ENCODE measurements at places on chromosomes 7 and 10.
A peak's percentile ranks its signal among the peaks of the same experiment; 100 is the strongest.

DNA sequence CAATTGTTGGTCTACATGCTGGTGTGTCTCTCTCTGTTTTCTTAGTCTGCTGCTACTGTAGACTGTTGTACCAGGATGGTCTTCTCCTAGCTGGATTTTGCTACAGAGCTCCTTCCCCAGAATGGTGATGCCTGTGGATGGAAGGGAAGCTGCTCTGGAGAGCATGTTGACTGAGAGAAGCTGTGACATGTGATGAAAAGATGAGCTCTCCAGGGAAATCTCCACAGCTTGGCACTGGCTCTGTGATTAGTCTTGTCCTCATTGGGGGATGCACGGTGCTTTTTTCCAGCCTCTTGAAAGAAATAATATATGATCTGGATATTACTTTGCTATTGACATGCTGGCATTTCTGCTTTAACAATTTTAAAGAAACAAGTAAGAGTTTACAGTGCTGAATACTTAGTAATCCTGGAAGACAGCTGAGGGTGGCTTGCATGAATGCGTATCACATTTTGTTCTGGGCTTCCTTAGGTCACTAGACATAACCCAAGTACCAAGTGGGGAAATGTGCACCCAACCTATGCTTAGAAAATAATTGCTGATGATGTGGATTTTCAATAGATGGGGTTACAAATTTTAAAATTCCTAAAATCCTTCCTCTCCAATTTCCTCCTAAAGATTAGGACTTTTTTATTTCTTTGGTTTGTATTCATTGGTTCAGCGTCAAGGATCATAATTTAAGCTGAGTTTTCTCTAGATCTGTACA is 849.7 kb downstream of the KCNMA1 start:
- no peak for DNase-seq

DNA sequence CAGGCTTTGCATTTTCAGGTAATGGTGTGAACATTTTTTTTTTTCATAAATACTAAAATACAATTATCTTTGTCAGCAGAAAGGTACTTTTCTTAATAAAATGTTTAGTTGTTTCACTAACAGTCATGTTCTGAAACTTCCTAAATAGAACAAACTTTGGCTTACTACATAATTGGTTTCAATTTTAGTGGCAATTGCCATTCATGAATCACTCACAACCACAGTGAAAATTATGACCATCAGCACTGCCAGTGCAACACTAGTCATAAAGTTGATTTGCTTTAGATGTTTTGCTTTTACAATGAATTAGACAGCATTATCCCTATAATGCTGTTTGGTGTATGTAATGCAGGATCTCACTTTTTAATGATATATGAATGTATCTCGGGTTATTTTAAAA is 297.6 kb upstream of the PLXDC2 start:
- no peak for DNase-seq

GRCh38 chr7:96136600-96137239 is 185.2 kb downstream of the SLC25A13 start:
- no peak for DNase-seq

DNA sequence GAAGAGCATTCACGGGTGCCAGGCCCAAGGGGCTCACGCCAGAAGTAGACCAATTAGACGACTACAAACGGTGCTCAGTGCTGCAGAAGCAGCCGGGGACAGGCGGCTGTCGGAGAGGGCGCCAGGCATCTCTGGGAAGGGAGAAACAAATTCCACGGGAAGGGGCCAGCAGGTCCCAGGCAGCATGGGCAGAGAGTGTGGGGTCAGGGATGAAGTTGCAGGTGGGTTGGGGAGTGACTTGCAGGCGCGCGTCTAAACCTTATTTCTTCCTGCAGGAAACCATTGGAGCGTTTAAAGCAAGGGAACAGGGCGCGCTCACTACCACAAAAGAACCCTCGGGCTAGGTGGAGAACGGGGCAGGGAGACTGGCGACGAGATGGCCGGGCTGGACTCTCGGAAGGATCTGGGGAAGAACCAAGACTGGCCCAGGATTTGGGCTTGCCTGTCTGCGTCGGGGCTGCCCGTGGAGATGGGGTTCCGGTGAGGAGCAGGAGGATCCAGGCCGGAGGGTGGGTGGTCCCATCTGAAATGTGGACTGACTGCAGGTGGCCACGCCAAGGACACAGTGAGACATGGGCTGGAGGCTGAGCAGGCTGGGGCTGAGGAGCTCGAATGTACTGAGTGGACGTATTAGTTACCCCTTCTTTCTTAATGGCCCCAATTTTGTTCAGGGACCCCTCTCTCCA is 116.3 kb upstream of the DIP2C start:
- no peak for DNase-seq

- no peak for DNase-seq
Measured at GRCh38 chr10:3043512-3044368, 23.6 kb upstream of the PFKP start.

DNA sequence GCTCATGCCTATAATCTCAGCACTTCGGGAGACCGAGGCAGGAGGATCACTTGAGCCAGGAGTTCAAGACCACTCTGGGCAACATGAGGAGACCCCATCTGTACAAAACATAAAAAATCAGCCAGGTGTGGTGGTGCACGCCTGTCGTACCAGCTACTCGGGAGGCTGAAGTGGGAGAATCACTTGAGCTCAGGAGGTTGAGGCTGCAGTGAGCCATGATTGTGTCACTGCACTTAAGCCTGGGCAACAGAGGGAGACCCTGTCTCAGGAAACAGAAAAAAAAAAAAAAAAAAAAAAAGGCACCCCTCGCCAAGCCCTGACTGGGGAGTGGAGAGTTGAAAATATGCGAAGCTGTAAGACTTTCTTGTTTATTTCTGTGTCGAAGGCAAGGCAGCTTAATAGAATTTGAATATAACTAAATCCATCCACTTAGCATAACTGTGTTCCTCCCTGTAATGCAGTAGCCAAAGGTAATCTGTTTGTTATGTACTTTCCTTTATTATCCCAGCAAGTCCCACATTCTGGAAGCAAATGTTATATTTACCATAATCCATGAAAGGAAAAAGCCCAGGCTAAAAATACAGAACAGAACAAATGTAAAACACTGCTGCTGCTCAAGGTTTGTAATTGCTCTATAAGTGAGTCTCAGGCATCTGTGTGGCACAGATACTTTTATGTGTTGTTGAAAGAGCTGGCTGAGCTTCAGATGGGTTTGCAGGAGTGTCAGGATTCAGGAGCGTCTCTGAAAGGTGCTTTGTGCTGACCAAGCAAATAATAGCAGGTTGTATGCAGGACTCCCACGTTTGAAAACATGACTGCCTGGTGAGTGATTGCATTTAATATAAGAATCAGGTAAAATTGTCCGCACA is 127.2 kb downstream of the CELF2 start:
- no peak for DNase-seq

DNA sequence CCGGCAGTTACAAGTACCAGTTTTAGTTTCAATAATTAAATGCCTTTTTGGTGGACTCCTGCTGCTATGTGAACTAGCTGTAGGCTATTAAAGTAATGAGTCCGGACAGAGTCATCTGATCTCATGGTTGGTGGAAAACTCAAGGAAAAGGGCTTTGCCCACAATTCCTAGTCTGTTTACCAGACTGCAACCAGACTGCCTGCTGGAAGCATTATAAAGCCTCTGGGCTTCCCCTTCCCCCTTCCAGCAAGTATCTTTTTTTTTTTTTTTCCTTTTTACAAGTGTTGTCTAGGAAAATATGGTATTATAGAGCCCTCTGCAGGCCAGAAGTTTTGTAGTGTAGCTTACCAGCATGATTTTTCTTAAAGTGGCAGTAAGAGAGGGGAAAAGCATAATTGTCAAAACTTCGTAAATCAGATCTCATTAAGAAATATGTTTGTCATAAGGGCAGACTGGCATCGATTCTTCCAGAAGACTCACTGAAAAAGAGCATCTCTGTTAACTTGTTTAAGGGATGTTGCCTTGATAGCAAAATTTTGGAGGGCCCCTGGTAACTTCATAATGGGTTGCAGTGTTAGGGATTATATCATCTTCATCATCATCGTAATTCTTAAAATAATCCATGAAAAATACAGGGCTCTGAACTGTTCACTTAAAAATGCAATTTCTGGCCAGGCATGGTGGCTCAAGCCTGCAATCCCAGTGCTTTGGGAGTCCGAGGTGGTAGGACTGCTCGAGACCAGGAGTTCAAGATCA is 181.3 kb downstream of the TAX1BP1 start:
- no peak for DNase-seq

DNA sequence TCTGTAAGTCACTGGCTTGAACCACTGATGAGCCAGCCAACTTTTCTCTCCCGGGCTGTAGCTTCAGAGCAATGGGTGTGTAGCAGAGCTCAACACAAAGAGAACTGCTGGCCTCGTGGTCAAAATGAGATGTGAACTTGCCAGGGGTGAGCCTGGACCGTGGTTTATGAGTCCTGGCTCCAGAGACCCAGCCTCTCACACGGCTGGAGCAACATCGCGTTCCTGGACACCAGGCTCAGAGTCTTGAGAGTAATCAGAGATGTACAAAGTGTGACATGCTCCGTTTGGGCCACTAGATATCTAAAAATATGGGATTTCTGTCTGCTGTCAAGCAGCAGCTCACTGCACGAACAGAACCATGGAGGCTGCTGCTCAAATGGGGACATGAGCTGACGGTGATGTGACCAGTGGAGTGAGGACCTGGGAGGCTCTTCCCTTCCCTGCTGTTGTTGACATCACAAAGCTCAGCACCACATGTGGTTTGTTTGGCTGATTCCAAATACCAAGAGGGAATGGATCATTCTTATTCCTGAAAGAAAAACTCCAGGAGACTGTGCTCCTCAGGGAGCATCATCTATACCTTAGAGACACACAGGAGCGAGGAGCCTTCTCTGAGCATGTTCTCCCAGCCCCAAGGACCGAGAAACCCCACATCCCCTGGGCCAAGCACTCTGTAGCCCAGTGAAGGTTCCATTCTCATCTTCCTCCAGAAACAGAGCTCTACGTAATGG is 9.2 kb upstream of the SVIL start:
- peak; percentile 88 for DNase-seq

- DNase-seq, result no peak
Measured at GRCh38 chr10:24340883-24341282, 131.9 kb downstream of the KIAA1217 start.

- DNase-seq, result peak; percentile 69
Measured at GRCh38 chr7:158257516-158258410, 329.9 kb downstream of the PTPRN2 start.

DNA sequence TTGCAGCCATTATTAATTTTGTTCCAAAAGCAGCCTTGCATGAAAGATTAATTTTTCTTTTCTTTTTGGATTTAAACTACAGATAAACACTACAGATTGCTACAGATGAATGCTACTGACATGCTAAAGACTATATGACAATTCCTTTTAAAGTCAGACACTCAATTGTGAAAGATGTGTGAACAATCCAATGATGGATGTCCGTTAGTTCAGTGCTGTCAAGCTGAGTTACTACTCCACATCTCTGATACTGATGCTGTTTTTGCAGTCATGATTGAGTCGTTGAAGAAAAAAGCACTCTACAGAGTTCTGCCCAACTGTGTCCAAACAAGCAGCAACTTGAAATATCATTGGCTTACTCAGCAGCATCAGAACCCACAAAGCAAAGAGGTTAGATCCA is 146.8 kb downstream of the OTUD1 start:
- no peak for DNase-seq

DNA sequence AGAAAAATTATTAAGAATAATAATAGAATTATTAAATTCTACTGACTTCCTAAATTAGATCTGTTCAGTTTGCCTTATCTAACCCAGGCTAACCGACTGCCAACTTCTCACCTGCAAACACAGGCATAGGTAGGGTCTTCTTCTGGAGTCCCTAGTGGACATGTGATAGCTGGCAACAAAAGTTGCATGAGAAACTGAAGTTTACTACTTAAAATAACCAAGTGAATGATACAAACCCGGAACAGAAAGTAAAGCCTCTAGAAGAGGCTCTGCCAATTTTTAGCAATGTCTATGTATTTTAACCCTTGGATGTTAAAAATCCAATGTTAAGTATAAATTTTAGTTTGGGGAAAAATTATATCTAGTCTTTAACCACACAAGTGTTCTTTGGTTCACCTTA is 37.6 kb downstream of the NDUFB2 start:
- DNase-seq, result no peak

DNA sequence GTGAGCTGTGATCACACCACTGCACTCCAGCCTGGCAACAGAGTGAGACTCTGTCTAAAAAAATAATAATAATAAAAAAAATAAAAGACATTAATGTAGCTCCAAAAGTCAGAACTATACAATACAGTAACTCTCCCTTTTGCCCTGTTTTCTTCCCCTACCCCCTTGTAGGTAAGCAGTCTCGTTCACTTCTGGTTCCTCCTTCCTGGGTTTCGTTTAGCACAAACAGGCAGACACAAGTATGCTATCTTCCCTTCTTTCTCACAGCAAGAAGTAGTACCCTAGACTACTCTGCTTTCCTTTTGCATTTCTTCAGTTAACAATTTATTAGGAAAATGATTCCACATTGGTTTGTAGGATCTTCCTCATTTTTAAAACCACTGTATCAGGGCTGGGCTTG is 33.1 kb downstream of the PDSS1 start:
- DNase-seq, result no peak

DNA sequence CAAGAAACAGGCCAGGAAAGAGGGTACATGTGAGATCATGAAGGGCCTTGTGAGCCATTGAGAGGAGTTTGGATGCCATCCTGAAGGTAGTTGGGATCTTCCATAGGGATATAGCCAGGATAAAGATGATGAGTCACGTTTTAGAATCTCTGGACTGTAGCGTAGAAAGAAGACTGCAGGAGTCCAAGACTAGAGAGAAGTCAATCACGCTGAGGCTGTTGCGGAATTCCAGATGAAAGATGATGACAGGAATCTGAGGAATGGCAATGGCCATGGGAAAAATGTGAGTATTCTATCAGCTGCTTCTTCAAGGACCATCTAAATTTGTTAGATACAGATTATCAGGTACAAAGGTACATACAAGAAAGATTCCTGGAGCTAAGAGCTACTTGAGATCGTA is 711.3 kb downstream of the GRM8 start:
- DNase-seq, result no peak

- no peak for DNase-seq
Measured at GRCh38 chr7:38034062-38034908, 113.8 kb downstream of the EPDR1 start.

DNA sequence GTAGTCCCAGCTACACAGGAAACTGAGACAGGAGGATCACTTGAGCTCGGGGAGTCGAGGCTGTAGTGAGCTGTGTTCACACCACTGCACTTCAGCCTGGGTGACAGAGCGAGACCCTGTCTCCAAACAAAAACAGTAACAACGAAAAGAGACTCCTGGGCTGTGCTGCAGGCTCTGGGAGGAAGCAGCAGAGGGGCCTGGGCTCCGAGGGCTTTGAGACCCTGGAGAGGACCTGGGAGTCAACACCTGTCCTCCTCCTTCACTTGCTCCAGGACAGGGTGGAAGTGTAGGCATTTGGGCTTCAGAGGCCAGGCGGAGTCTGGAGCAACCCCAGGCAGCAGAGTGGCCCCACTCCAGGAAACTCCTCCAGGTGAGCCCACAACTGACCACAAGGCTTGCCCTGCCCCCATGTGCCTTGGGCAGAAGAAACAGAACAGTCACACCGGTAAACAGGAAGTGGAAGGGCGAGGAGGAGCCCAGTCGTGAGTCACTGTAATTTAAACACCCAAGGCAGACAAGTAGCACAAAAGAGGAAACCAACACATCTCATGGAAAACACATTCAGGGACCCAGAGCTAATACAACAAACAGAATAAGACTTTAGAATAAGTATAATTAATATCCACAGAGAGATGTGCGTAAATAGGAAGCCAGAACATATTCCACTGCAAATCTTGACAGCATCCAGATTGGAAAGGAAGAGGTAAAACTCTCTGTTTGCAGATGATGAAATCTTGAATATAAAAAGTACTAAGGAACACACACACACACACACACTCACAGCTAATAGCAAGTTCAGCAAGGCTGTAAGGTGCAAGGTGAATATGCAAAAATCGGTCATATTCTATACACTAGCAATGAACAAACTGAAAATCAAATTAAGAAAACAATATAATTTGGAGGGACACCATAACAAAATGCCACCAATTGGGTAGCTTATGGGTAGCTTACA is 20.5 kb upstream of the RASGEF1A start:
- no peak for DNase-seq

Data from posterior vena cava (tissue), 2 donors.